ENCODE measurements at places on chromosomes 11 and 22.
A peak's percentile ranks its signal among the peaks of the same experiment; 100 is the strongest.

DNA sequence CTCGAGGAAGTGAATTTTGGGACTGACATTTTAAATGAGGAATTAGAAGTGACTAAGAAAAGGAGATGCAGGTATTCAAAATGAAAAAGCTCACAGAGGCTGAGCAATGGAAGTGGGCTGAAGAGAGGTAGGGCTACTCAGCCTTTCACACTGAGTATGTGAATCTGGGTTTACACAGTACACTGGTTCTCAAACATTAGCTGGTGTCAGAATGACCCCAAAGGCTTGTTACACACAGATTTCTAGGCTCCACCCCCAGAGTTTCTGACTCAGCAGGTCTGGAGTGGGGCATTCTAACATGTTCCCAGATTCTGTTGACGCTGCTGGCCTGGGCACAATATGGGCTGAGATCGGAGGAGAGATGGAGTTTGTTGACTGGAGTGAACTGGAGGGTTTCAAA is 32.8 kb downstream of the CADM1 start:
- DNase-seq = no peak

DNA sequence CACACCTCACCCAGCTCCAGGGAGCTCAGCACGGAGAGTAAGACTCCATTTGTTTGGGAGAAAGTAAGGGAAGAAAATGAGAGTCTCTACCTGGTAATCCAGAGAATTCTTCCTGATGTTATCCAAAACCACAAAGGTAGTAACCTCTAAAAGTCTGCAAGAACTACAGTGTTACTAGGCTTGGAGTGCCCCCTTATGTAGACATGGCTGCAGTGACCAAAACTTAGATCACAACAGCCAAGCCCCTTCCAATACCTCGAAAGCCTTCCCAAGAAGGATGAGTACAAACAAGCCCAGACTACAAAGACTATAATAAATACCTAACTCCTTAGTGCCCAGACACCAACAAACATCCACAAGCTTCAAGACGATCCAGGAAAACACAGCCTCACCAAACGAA is 4.9 kb downstream of the UBE2L6 start:
- DNase-seq = no peak

DNA sequence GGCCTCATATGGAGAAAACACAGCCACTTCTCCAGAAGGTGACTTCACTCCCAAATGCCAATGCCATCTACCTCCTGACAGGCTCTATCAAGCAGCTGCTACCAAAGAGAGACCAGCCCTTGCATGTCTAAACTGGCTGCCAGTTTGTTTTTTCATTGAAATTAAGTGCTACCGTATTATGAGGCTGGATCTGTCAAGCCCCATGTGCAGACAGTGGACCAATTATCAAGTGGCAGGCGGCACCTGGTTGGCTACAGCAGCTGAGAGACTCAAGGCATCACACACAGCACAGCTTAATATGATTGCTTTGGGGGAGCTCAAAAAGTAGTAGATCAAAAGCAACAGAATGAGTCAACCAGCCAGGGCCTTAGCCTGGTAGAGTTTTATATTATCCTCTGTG is 1293.0 kb upstream of the TENM4 start:
- peak; percentile 37 for DNase-seq

DNA sequence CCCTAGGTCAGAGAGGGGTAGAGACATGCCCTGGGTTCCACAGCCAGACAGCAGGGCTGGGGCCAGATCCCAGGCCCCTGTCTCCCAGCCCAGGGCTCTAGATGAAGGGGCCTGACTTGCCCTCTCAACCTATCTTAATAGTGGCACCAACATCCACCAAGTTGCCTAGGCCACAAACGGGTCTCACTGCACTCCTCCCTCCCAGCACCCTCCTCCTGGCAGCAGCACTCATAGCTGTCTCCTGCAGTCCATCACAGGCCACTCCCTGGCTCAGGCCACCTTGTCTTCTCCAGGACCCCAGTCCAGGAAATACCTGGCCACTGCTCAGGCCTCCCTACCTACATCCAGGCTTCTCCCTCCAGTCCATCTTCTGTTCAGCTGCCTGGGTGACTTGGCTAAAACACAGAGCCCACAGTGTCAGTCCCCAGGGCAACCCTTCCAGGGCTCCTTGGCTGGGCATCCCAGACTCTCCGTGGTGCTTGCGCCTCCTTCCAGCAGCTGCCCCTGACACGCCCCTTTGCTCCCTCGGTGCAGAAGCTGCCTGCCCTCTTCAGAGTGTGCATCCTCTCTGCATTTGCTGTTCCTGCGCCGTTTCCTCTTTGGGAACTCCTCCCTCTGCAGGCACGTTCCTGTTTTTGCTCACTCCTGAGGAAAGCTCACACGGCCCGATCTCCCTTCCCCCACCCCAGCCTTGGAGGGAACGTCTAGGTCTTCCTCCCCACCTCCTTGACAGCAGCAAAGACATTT is 40.5 kb downstream of the LRRC32 start:
- DNase-seq = peak; percentile 78

DNA sequence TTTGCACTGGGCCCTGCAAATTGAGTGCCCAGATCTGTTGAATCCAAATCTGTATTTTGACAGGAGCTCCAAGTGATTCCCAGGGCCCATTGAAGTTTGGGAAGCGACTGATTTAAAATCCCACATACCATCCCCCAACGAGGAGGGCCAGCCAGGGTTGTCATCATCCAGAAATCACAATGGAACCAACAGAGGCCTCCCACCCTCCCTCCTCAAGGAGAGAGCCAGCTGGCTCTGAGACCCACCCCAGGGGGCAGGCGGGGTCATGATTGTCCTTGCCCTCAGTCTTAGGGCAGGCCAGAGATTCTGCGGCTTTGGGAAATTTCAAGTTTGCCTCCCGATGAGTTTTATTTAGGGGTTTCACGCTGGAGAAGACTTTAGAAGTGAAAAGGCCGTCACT is 358.2 kb downstream of the MN1 start:
- no peak for DNase-seq

GRCh38 chr22:43011079-43011478 is 3.9 kb downstream of the PACSIN2 start:
- no peak for DNase-seq

GRCh38 chr11:76201672-76202412 is 4.5 kb downstream of the WNT11 start:
- DNase-seq = no peak

DNA sequence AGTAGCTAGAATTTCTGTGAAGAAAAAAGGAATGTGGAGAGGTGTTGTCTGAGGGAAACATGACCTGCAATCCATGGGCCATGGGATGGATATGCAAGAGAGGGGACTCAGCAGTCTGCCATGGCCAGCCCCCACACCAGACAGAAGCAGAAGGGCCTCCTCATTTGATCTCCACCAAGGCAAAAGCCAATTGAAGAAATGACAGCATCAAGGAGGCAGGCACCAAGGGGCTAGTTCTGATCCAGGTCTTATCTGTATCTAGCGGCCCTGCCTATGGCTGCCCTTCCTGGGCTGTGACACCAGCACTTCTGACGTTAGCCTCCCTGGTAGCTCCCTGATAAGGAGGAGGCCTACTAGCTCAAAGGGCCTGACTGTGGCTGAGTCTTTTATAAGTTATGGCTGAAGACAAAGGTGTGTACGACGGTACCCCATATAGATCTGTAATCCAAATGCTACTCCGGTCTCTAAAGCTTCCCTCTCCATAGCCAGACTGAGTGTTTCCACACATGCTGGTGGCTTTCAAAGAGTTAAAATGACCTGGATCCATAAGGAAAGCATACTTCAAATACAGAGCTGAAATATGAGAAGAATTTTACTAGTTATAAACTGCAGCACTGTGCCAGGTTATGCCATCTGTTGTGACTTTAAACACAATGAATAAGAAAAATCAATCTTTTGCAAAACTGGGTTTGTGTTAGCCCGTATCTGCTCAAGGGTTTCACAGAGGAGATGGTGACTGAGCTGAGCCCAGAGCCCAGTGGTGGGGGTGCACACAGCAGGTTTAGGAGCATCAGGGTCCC is 34.4 kb downstream of the HIRA start:
- no peak for DNase-seq

- no peak for DNase-seq
Measured at GRCh38 chr11:16166571-16166970, 189.8 kb downstream of the SOX6 start.

- no peak for DNase-seq
Measured at GRCh38 chr11:808427-809286, 1.1 kb upstream of the RPLP2 start.

DNA sequence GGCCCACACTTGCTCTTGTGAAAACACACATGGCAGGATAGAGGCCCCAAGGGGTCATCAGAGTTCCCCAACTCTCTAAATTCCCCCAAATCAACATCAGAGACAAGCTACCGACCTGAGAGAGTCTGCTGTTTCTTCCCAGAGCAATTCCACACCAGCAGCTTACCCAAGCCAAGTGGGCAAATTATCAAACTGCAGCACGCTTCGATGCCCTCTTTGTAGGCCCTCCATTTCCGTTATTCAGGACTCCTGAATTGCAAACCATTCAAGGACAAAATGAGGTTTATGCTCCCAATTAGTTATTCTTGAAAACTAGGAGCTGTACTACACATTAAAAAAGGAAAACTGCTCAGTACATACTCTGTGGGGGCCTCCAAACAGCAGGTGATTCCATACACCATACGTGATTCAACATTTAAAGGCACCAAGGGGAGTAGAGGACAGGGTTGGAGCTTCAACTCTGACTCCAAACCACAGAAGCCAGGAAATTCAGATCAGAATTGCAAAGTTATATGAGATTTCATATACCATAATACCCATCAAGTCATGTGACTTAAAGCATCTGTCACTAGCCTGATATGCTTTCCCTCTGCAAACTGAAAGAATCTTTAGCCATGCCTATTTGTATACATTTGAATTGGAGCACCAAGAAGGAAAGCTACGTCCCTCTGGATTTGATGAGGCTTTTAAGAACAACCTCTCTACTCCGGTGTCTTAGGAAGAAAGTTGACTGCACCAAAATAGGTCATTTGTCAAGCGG is 234.8 kb downstream of the CADM1 start:
- DNase-seq = no peak

DNA sequence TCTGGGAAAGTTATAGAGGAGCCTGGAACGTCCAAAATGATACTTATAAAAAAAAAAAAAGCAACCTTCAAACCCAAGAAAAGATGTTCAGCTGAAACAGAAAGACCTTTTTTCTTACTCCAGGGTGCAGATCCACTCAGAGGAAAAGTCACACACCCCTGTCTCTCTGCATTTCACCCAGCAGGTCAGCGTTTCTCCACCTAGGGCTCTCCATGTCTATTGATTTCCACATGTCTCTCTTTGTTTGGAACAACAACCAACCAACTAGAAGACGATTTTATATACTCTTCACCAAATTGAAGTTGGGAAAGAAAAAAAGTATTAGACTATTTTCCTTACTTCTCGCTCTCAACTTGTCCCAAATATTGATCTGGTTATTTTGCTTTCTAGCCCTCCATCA is 42.2 kb upstream of the BLID start:
- DNase-seq = no peak

- DNase-seq = peak; percentile 82
Measured at GRCh38 chr22:22576244-22576988, 17.4 kb upstream of the PRAME start.

- DNase-seq = no peak
Measured at GRCh38 chr11:724778-725386, 18.9 kb downstream of the EPS8L2 start.

DNA sequence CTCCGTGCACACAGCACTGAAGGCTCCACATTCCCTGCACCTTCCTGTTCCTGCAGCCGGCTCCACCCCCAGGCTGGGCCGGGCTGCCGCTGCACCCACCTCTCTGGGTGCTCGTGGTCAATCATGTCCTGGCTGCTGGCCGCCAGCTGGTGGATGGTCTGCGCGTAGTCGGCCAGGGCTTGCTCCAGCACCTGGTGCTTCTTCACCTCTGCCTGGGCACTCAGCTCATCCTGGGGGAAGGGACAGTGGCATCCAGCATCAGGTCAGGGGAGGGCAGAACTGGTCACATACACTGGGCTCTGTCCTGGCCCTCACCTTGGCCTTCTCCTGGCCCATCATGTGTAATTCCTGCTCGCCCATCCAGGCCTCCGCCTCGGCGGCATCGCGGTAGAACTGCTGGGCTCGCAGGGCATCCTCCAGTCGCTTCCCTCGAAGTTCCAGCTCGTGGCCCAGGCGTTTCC is 15.2 kb upstream of the RBM4B start:
- no peak for DNase-seq

GRCh38 chr22:30268331-30268730 is 1.7 kb upstream of the OSM start:
- no peak for DNase-seq

DNA sequence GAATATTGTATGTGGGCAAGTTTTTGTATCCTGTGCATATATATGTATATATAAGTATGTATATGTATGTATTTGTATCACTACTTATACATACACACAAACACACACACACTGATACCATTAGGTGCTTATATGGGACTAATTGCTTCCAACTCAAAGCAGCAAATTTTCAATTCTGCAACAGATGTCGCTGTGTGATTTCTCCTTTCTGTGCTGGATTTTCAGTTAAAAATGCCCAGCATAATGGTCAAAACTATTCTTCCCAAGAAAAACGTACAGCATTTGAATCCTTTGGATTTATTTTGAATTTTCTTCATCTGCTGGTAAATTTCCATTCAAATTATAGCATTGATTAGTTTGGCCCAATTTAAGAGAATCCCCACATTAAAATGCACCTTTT is 4.3 kb downstream of the CADM1 start:
- no peak for DNase-seq

- no peak for DNase-seq
Measured at GRCh38 chr11:19817265-19817851, 104.7 kb downstream of the NAV2 start.

DNA sequence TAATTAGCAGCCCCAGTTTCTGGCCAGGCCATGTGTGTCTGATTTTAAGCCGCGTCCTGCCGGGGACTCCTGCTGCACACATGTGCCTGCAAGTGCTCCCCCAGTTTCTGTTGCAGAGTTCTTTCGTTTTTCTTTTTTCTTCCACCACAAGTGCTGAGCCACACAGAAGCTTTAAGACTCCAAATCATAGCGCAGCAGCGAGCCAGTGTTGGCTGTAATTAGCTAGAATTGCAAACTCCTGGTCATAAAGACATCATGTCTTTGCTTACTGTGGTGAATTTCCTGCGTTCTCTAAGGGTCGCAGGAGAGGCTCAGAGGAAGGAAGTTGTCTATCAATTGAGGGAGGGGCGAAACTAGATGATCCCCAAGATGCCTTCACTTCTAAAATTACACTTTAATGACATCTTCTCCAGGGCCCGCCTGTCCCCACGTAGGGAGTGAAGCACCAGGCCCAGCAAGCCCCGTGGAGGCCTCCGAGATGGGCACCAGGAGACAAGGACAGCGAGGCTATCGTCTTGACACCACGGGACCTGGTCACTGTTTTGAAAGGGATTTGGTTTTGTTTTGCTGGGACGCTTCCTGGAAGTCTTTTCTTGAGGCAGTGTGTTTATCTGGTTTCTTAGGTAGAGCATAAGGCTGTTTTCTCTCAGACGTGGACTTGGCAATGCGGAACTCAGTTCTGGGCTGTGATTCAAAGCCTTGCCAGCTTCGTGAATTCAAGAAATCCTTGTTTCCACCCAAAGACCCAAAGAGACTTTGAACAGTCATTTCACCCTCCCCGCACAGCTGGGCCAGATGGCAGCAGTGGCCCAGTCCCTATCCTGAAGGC is 71.8 kb downstream of the UBASH3B start:
- no peak for DNase-seq

Data from SK-N-DZ (cell line).